CMK (cell line): ENCODE measurements at places on chromosomes 7 and 10.

GRCh38 chr7:98729121-98729520, 112.0 kb downstream of the NPTX2 start:
- DNase-seq: no peak

DNA sequence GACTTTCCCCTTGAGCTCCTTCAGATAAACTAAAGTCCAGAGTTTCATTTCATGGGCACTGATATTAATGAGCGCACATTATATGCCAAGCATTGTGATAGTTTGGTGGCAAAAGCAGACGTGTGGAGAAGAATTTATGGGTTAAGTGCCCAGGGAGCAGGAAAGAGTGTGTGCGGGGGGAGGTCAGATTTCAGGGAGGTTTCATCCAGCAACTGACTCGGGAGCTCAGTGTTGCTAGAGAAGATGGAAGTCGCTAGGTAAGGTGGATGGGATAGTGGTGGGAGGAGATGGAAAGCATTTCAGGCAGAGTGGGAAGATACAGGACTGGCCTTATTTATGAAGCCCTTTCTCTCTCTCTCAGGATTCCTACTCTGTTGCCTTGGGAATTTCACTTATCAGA, 223.0 kb downstream of the SNX10 start:
- DNase-seq: no peak

DNA sequence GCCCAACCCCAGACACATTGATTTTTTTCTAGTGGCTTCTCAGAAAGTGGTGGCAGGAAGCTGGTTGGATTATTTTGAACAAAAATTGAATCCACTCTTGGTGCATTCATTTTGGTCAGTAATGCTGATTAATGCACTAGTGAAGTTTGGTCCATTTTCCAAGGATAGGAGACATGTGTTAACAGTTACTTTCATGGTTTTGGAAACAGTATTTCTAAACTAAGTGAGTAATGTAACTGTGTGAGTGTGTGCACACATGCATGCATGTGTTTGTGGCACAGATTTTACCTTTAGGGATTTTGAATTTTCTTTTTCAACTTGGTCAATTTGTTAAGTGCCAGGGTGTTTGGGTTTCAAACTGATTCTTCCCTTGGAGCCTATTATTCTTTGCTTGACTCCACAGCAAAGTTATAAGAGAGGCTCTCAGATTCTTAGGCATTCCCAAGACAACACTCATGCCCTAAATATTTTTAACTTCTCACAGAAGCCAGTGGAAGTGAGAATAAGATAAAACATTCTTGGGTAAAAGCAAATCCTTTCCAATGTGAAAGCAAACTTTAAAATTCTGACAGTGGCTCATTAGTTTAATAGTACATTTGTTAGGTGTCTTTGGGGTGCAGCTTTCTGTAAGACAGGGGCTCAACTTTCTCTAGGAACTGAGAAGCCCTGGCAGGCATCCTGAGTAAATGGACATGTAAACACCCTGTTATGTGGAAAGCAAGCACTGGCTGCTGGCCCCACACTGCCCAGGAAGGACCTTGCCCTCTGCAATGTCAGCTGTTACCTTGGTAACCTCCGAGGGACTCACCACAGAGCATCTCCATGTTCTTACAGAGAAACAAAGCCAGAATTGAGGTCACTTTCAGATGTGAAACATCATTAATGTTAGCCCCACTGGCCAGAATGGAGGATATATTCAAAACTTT, 68.4 kb downstream of the ASAH2B start:
- DNase-seq: no peak

GRCh38 chr7:101173752-101174244, 6.3 kb downstream of the NAT16 start:
- DNase-seq: no peak

DNA sequence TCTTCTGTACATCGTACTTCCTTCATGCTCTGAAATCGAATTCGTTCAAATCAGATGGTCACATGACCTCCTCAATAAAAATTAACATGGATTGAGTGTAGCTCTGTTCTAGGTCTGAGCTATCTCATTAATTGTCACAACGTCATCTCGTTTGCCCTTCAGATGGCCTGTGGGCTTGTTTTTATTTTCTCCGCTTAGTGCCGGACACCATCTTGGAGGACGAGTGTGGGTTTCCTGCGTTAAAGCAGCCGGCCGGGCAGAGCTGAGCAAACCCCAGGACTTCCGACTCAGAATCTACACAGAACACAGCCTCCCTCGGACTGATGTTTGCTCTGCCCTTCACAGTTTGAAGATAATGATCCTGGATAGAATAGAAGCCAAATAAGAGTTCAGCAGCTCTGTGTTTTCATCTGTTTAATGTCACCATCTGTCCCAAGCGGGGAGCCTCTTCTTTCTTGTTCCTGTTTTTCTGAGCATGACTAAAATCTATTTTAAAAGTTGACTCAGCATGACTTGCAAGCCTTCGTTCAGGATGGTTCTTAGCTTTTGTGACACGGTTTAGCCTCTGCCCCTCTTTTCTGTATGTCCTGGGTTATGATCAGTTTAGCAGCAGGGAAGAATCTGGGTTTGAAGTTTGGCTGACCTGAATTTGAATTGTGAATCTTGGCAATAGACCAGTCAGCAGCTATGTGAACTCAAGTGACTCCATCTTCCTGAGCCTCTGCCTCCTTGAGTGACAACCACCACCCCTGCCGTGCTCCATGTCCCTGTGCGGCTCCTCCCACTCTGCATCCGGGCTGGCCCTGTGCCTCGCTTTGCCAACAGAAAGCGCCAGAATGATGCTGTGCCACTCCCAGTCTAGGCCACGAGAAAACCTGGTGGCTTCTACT, 30.6 kb upstream of the GALNTL5 start:
- no peak for DNase-seq

- no peak for DNase-seq
These were observed 11.3 kb upstream of the PHYH start for GRCh38 chr10:13311177-13311575.

- no peak for DNase-seq
These were observed 166.1 kb downstream of the RPS24 start for GRCh38 chr10:78199759-78200158.

GRCh38 chr7:28510026-28510369, 97.7 kb downstream of the CREB5 start:
- DNase-seq: no peak

GRCh38 chr7:144027070-144027469, 21.7 kb upstream of the OR2A5 start:
- no peak for DNase-seq

DNA sequence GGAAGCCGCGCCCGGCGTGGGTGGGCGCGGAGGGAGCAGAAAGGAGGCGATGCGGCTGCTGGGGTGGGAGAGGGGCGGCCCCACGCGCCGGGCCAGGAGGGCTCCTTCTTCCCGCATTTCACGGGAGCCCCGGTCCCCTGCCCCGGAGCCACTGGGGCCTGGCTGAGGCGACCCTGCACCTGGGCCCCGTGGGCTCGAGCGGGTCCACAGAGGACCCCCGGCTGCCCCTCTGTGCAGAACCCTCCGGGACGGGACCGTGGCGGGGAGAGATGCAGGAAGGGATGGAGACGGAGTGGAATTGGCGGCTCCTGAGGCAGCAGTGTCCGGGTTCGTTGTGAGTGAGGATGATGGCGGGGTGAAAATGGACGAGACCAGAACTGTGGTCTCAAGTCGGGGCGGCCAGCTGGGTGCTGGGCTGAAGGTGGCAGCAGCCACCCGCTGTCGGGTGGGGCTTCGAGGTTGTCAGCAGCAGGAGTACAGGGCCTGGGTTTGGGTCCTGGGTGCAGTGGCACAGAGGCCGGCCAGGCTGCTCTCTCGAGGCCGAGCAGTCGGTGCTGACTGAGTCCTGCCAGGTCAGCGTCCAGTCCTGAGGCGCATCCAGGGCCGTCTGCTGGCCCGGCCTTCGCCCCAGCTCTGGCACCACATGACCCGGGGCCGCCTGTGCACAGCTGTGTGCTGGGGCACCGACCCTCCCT, 80.4 kb downstream of the VIPR2 start:
- no peak for DNase-seq

GRCh38 chr7:130277763-130278643, 11.3 kb downstream of the CPA2 start:
- no peak for DNase-seq

- DNase-seq: no peak
These were observed 38.3 kb downstream of the NT5C3A start for GRCh38 chr7:33024189-33024757.

GRCh38 chr10:62772186-62772974, 32.1 kb upstream of the ADO start:
- no peak for DNase-seq

GRCh38 chr10:76150876-76151288, 719.5 kb downstream of the LRMDA start:
- DNase-seq: no peak

GRCh38 chr10:46270086-46270811, 16.5 kb upstream of the ANTXRL start:
- DNase-seq: no peak

GRCh38 chr7:92815412-92815811, 21.0 kb downstream of the CDK6 start:
- DNase-seq: no peak

- DNase-seq: no peak
These were observed 2.4 kb downstream of the KLLN start for GRCh38 chr10:87860816-87861403.

GRCh38 chr10:65675236-65675635, 1250.6 kb upstream of the LRRTM3 start:
- DNase-seq: no peak

- DNase-seq: no peak
These were observed 8.4 kb upstream of the LGI1 start for GRCh38 chr10:93749218-93749799.

DNA sequence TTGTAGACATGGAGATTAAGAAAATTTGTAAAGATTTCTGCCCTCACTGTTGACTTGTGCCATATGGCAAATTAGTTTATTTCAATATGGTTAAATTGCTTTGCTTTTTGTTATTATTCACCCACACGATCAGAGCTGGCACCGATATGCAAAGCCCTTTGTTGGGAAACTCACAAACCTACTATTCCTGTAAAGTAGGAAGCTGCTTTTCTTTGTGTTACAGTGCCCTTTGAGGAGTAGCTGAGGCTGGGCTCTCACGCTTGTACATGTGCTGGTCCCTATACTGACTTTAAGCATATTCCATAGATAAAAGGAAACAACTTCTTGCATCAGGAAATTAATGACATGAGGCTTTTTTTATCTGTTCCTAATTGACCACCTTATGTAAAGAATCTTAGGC, 17.6 kb upstream of the AOAH start:
- no peak for DNase-seq

DNA sequence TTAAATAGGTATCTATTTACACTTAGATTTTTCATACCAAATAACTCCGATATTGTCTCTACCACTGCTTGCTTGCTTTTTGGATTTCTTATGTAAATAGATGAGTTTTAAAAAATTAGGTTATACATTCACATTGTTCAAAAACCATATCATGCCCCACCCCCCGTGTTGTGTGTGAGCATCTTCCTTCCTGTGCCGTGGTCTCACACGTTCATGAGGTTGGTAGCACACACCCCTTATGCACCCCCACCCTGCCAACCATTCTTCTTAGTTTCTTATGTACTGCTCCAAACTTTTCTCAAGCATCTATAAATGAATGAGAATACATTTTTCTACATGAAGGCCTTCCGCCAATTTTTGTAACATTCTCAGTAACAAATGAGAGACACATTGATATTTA, 115.6 kb downstream of the FANK1 start:
- DNase-seq: no peak

GRCh38 chr7:158348446-158348845, 239.2 kb downstream of the PTPRN2 start:
- DNase-seq: no peak

DNA sequence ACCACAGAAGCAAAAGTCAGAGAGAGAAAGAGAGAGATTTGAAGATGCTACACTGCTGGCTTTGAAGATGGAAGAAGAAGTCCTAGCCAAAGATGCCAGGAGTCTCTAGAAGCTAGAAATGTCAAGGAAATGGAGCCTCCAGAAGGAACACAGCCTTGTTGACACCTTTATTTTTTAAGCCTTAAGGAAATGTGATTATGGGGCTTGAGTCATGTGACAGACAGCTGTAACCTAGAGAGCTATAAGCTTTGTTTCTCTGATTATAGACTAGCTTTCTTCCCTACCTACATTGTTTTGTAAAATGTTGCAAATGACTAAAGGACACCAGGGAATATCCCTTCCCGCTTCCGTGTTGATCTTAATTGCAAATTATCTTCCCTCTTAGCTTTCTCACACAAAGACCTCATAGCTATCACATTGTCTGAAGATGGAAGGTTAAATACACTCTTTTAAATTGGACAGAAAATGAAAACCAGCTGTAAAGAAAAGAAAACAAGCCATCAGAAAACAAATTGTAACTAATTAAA, 199.9 kb downstream of the ARHGAP12 start:
- no peak for DNase-seq

- no peak for DNase-seq
These were observed 317.2 kb downstream of the IPMK start for GRCh38 chr10:57950442-57950974.

DNA sequence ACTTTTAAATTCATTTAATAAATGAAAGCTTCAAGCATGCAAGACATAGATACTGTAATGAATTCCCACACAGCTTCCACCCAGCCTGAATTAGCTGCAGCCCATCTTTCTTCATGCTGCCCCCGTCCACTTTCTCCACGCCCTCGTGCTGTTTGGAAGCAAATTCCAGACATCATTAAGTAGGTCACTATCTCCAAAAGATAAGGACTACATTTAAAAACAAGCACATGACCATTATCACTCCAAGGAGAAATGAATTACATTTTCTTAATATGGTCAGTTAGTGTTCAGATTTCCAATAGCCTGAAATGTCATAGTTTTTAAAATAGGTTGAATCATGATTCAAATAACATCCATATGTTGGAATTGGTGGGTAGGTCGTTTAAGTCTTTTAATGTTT, 24.3 kb downstream of the LMTK2 start:
- DNase-seq: no peak

DNA sequence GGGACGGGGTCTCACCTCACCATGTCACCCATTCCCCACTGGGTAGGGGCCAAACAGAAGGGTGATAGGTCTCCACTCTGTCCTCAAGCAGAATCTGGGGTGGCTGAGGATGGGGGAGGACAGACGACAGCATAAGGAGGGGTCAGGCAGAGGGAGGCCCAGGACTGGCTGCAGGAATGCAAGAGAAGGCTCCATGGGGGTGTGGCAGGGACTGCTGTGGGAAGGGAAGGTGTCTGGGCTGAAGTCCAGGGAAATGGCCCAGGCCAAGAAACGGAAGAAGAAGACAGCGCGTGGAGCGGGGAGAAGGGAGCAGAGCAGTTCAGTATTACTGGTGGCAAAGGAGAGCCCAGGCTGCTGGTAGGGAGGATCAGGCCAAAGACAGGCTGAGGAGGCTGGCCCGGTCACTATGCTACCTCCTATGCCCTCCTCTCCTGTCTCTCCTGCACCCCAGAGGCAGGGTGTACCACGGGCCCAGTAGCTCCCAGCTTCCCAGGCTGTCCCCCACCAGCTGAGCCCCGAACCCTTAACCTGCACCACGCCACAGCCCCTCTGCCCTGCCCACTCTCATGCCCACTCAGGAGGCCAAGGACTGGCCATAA, 60.9 kb downstream of the GRB10 start:
- no peak for DNase-seq
